ENCODE measurements at places on chromosomes 12 and 14. TPM values are rescaled to one million over a fixed set of nuclear protein-coding genes. Genes with fewer than 3 reads are reported as not detected.

GRCh38 chr14:90467501-90467900 lies 70.7 kb downstream of the CALM1 start:
- no peak overlapping the region for H3K27ac ChIP-seq
- DNase-seq, result no peak
- H3K27me3 ChIP-seq, result no peaks in the 10 kb centered on the region

- H3K36me3 ChIP-seq, result no peaks in the 10 kb centered on the region
- H3K4me1 ChIP-seq, result no peaks in the 10 kb centered on the region
- H3K27me3 ChIP-seq, result no peaks in the 10 kb centered on the region
- DNase-seq, result no peak
- no peak overlapping the region for H3K27ac ChIP-seq
These were observed 68.6 kb downstream of the TMEM30B start for GRCh38 chr14:61212546-61212945.

The SLC5A8 gene
- total RNA-seq, result not detected

DNA sequence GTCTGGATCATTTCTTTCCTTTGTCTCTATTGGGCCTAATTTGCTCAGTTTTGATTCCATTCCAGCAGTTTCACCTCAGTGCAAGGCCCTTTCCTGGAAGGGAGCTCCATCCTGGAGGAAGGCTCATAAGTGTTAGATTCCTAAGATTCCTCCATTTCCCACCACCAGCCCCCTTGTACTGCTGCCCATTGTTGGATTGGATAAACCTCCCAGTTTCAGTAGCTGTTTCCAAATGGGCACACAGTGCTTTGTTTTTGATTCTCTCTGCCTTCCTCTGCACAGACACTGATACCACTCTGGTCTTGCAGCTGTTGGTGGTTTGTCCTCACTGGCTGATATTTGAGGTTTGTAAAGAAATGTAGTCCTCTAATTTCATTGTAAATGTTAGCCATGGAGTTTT lies 158.9 kb downstream of the SLC15A5 start:
- no peak for DNase-seq
- H3K27me3 ChIP-seq, result no peaks in the 10 kb centered on the region
- H3K4me3 ChIP-seq, result no peak overlapping the region
- H3K4me1 ChIP-seq, result no peaks in the 10 kb centered on the region
- no peak overlapping the region for H3K27ac ChIP-seq

DNA sequence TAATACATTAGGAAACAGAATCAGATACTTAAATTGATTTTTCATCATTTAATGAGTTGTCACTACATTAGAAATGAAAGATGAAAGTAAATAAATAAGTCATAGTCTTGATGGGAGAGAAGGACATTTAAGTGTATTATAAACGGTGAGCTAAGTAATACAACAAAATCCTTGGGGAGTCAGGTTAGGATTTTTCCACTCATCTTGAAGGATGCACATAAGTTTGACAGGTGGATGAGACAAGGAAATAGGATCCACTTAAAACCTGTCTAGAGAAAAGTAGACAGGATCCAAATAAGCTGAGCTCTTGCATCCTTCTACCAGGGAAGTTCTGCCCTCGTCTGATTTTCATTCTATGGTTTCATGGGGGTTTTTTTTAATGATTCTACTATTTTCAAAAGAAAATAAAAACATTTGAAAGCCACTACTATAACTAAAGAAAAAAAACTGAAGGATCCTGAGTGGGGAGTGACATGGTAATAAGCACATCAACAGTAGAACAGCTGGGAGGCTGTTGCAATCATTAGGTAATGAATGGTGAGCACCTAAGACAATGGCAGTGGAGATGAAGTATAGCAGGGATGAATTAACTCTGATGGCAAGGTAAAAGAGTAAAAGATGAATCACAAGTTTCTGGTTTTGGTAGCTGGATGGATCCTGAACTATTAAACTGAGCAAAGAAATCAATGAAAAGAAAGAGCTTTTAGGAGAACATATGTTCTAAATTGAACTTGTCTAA lies 17.0 kb downstream of the CEP128 start:
- H3K4me1 ChIP-seq, result no peaks in the 10 kb centered on the region
- H3K27ac ChIP-seq, result no peak overlapping the region

DNA sequence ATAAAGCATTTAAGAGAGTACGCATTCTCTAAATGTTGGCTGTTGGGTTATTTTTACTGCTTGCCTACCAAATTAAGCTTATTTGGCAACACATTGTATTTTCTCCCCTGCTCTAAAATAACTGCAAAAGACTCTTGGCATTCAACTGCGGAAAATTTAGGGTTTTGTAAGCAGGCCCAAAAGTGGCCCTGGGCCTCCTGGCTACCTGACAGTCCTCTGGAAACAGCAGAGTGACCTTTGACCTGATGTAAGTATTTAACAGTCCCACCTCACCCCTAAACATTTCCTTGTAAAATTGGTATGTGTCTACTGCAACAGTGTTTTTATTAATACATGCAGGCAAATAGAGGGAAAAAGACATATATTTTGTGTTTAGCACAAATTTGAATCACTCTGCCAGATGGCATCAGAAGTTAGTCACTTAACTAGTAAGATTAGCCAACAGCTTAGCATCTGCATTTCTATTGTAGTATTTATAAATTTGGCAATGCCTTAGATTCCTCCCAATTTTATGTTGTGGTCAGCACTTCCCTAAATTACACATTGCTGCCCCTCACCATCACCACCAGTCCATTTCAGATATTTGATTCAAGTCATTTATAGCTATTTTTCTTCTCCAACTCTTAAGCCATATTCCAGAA lies 11.2 kb downstream of the LLPH start:
- H3K4me3 ChIP-seq, result no peak overlapping the region
- DNase-seq, result no peak
- no peaks in the 10 kb centered on the region for H3K4me1 ChIP-seq
- H3K27ac ChIP-seq, result no peak overlapping the region

DNA sequence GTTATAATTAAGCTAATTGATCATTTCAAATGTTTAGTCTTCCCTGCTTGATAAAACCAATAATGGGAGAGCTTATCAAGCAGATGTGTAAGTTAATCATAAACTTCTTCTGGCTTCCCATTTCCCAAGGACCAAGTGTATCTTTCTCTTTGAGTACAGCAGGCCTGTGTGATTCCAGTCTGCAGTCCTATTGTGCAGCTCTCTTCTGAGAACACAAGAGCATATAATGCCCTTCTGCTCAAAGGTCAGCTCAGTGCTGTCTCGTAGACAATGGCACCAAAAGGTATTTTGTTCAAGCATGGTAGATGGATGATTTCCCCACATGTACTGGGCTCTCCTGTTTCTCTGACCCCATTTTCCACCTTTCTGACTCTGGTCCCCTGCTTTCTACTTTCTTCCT lies 101.8 kb upstream of the DYRK2 start:
- H3K4me1 ChIP-seq, result no peaks in the 10 kb centered on the region
- no peaks in the 10 kb centered on the region for H3K27me3 ChIP-seq
- H3K4me3 ChIP-seq, result no peak overlapping the region
- H3K36me3 ChIP-seq, result no peaks in the 10 kb centered on the region
- H3K27ac ChIP-seq, result no peak overlapping the region
- DNase-seq, result no peak

GRCh38 chr12:58211211-58211610 lies 269.8 kb downstream of the ATP23 start:
- no peak overlapping the region for H3K4me3 ChIP-seq
- no peaks in the 10 kb centered on the region for H3K27me3 ChIP-seq
- no peak overlapping the region for H3K27ac ChIP-seq
- no peaks in the 10 kb centered on the region for H3K4me1 ChIP-seq

The SERPINA5 gene
- total RNA-seq, result 216 TPM
